Caco-2 (cell line): ENCODE measurements at places on chromosomes 6 and 20. TPM values are rescaled to one million over a fixed set of nuclear protein-coding genes. Genes with fewer than 3 reads are reported as not detected.

GRCh38 chr6:124684621-124685020 lies 277.6 kb upstream of the RNF217 start:
- no peak for DNase-seq

DNA sequence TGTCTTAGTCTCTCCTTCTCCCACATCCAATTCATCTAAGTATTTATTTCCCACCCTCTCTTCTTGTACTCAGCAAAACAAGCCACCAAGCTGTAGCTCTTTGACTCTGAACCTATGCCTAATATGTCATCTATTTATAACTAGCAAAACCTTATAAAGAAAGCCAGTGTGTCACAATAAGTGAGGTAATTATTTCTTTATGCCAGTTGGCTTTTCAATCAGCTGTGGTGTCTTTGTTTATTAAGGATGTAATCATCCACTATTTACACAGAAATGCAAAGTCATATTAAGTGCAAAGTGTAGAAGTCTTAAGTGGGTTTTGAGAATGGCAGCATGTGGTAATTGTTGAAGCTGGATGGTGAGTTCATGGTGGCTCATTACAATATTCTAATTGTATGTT lies 215.2 kb upstream of the HTR1E start:
- DNase-seq, result no peak

DNA sequence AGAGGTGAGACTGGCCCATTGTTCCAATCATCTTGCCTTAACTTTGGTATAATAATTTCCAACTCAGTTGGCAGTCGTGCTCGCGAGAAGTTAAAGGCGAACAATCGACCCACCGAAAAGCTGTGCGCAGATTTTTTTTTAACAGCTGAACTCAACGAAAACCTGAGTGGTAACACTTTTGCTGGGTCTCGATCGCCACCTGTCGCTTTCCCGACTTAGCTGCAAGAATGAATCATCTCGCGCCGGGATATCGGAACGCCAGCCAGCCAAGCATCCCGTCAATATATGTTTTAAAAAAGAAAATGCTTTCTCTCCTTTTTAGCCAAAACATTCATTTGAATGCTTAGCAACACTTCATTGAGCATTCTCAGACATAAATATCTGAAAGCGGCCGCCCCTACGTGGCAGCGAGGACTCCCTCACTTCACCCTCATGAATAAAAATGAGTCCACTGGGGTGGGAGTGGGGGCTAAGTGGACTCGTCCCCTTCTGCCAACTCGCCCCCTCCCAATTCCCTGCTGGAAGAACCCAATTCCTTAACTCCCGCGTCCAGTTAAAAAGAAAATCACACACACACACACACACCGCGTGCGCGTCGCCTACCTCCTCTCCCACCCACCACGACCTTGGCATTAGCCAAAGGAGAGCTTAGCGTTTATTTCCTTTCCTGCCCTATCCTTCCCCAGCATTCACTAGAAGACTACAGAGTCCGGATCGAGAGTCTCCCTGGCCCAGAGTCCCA lies 1.5 kb downstream of the COL12A1 start:
- DNase-seq, result peak; percentile 82

Gene THBS2
- total RNA-seq, result 0.07 TPM in 1 of 2 replicates, not detected in the other

Gene SOBP
- 0.14 TPM in 1 of 2 replicates, not detected in the other for total RNA-seq

Gene PHF3
- 41.6 and 48.3 TPM in 2 replicates for total RNA-seq
